HT1080 (cell line): ENCODE measurements at places on chromosomes 1 and 21. TPM values are rescaled to one million over a fixed set of nuclear protein-coding genes. Genes with fewer than 3 reads are reported as not detected.

- peak; percentile 41 for DNase-seq
Measured at GRCh38 chr1:94332952-94333351, 85.2 kb upstream of the ABCD3 start.

GRCh38 chr21:38952890-38953289 is 147.2 kb downstream of the ETS2 start:
- no peak for DNase-seq

GRCh38 chr1:201633811-201634210 is 94.9 kb downstream of the NAV1 start:
- DNase-seq: no peak

GRCh38 chr1:244052728-244053312 is 1.7 kb downstream of the ZBTB18 start:
- no peak for DNase-seq

GJA8 gene
- not detected in 2 replicates for total RNA-seq

RRP1B gene
- total RNA-seq: 39.0 and 39.1 TPM in 2 replicates

DNA sequence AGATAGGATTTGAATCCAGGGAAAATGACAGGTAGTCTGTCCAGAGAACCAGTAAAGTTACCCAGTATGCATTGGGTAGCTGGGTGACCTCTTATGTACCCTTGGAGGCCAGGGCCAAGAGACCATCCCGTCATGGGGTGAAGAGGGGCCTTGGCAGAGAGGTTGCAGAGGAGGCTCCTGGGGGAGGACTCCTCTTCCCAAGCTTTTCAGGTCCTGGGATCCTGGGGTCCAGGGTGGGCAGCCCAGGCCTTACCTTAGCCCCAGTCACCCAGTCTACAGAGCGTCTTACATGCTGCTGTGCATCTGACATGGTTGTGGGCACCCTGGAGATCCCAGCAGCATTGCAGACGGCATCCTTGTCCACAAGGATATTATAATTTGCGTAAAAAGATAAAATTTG is 14.0 kb downstream of the PMF1 start:
- no peak for DNase-seq
